GM23248 (cell line): ENCODE measurements at places on chromosomes 13 and 19.

DNA sequence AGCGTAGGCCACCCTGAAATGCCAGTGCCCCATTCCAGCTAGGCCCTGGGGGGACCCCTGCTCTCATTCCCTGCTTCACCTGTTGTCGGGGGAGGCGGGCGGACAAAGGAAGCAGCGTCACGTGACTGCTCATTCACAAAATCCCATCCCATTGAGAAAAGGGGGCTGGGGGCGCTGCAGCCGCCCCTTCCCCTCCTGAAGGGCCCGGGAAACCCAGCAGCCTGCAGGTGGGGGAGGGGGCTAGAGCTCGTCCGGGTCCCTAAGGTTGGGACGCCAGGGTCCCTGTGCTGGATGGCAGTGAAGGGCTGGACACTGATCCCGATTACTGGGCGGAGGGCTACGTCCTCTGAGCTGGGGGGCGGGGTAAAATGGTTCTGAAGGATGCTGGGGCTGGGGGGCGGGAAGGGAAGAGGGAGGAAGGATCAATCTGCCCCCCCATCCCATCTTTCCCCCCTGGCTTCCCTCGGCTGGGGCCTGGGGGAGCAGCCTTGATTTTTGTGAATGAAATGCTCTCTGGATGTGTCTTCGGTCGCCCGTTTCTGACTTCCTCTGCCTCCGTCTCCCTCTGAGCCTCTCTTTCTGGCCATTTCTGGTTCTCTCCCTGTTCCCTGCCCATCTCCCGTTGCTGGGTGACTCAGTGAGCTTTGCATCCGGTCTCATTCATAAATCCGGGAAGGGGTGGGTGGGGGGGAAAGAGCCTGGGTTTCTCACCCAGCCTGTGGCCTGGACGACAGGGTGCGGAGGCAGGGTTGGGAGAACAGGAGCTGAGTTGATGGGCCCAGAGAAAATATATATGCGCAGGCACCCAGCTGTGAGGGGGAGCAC is 816 bp downstream of the SPRED3 start:
- DNase-seq = peak; percentile 91

GRCh38 chr19:10523135-10523636 is 5.9 kb upstream of the S1PR5 start:
- DNase-seq = no peak

DNA sequence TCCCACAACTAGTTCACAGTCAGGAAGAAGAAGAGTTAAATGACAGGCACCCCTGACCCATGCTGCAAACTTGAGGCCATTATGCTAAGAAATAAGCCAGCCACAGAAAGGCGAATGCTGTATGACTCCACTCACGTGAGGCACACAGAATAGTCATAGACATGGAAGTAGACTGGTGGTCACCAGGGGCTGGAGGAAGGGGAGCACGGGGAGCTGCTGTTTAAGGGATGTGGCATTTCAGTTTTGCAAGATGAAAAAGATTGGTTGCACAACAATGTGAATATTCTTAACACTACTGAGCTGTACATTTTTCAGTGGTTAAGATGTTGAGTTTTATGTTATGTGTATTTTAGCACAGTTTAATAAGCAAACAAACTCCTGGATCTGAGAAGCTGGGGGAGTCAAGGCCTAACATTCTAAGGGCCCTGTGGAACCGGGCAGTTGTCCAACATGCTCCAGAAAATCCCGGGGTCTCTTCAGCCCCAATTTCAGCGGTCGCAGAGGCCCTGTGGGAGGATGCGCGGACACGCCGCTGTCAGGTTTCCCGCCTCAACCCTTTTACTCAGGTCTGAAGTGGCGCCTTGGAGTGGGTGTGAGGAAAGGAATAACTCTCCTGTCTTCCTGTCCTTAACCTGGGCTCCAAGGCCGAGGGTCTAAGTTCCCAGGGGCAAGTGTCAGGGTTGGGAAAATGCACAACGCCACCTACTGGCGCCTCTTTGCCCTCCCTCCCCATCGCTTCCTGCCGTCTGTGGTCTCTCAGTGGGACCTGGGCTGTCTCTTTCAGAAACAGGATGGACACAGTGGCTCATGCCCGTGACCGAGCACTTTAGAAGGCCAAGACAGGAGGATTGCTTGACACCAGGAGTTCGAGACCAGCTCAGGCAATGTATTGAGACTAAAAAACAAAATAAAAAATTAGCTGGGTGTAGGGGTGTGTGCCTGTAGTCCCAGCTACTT is 4.4 kb upstream of the TMEM272 start:
- peak; percentile 25 for DNase-seq

DNA sequence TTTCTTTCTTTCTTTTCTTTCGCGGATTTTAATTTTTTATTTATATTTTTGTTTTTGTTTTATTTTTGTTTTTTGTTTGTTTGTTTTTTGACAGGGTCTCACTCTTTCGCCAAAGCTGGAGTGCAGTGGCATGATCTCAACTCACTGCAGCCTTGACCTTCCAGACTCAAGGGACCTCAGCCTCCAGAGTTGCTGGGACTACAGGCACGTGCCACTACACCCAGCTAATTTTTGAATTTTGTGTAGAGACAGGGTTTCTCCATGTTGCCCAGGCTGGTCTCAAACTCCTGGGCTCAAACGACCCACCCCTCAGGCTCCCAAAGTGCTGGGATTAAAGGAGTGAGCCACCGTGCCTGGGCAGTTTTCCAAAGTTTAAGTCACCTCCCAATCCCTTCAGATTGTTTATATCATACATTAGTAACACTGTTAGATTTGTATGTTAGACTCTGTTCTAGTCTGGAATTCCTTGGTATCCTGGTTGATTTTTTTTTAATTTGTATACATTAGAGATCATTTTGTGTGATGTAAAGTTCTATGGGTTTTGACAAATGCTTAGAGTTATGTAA is 597.3 kb downstream of the DCT start:
- peak; percentile 42 for DNase-seq

- no peak for DNase-seq
These were observed 376.4 kb downstream of the MTUS2 start for GRCh38 chr13:29196409-29197074.

- no peak for DNase-seq
These were observed 1078.7 kb upstream of the ATXN8OS start for GRCh38 chr13:69028936-69029335.

GRCh38 chr19:44874317-44874716 is 16.7 kb upstream of the TOMM40 start:
- no peak for DNase-seq

DNA sequence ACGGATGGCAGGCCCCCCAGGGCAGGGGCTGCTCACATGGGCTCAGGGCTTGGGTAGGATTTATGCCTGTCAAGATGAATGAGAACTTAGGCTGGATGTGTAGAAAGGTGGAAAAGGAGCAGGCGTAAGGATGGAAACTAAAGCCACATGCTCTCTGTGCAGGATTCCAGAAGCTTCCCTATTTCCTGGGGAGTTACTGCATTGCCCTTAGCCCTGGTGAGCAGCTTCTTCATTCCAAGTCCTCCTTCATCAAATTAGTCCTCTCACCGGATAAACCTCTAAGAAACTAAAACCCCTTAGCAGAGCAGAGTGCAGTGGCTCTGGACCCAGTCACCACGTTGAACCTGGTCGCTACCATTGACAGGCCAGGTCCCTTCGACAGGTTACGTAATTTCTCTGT is 7.4 kb downstream of the ATP12A start:
- DNase-seq = no peak

- DNase-seq = no peak
These were observed 24.5 kb downstream of the ATP4B start for GRCh38 chr13:113633485-113633873.

DNA sequence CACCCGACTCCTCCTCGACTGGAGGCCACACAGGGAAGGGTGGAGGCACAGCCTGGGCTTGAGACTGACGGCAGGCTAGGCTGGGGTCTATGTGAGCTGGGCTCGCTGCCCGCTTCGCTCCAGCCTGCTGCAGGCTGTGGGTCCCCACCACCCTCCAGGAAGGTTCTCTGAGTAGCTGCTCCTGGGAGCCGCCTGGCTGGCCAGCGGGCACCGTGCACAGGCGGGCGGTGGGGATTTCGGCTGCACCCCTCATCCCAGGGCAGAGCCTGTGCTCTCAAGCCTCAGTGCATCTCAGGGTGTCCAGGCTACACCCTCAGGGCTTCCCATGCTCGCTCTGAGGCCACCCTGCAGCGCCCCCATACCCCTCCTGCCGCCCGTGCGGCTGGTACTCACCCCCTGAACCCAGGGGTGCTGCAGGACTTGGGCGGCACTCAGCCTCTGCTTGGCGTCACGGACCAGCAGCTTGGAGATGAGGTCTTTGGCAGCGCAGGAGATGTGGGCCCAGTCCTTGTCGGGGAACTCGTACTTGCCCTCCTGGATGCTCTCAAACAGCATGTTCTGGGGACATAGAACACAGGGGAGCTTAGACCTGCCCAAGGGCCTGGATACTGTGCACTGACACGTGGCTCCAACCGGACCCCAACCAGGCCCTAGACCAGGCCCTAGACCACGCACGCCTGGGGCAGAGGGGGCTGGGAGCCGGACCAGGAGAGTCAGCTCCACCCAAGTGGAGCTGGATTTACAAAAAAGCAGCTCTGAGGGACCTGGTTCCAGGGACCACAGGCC is 10.2 kb downstream of the MKNK2 start:
- DNase-seq = no peak

GRCh38 chr19:23971598-23971997 is 56.9 kb downstream of the ZNF726 start:
- DNase-seq = no peak

DNA sequence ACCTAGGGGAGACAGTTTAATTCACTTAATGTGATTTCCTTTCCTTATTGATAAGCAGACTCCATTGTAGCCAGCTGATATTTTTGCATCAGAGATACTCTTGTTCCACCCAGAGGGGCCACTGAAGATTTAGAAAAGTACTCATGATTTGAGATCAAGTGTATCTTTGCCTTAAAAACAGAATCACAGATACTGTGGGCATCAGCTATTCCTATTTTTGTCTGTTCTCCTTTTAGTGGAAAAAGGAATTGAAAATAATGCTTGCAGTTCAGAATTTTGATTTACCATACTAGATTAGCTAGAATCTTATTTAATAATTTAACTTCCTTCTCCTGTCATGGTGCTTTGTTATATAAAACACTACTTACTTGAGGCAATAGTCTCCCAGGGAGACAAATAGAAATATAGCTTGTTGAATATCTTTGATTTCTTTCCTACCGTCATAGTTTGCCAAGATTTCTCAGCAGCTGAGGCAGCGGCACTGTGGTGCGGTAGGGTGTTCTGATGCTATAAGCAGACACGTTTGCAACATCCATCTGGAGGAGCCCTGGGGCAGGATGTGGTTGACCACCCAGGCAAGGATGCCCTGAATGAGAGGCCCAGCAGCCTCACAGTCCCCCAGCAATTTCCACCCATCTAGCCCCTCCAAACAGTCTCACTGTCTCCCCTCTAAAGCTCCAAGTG is 47.0 kb upstream of the RAP2A start:
- no peak for DNase-seq

- no peak for DNase-seq
These were observed 13.0 kb downstream of the FFAR2 start for GRCh38 chr19:35461060-35461459.
